ENCODE measurements at places on chromosomes 2 and 18.

GRCh38 chr2:54586062-54586461 is 129.9 kb downstream of the SPTBN1 start:
- DNase-seq = no peak

- no peak for DNase-seq
Measured at GRCh38 chr2:31302940-31303563, 69.1 kb downstream of the EHD3 start.

GRCh38 chr2:119638685-119639554 is 40.1 kb upstream of the TMEM177 start:
- DNase-seq = no peak

DNA sequence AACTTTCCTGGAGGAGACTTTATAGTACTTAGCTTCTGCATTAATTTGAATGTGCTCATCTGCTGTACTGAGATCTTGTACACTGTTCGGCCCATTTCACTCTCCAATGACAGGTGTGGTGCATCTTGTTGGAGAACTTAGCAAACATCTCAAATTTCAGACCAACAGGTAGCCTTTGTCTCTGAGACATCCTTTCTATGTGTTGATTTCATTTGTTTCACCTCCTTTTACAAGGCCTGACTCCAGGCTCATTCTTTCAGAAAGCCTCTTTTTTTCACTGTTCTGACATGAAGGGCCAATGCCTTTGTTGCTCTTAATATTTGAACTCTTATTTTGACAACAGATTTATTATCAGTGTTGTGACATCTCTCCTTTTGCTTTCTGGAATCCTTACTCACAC is 271.8 kb upstream of the FANCL start:
- DNase-seq = no peak
